A549 (cell line): ENCODE measurements at places on chromosomes 3 and 15. TPM values are rescaled to one million over a fixed set of nuclear protein-coding genes. Genes with fewer than 3 reads are reported as not detected.
A peak's percentile ranks its signal among the peaks of the same experiment; 100 is the strongest.

- DNase-seq, result no peak
Observed at GRCh38 chr15:32956711-32957110, 237.8 kb downstream of the FMN1 start.

DNA sequence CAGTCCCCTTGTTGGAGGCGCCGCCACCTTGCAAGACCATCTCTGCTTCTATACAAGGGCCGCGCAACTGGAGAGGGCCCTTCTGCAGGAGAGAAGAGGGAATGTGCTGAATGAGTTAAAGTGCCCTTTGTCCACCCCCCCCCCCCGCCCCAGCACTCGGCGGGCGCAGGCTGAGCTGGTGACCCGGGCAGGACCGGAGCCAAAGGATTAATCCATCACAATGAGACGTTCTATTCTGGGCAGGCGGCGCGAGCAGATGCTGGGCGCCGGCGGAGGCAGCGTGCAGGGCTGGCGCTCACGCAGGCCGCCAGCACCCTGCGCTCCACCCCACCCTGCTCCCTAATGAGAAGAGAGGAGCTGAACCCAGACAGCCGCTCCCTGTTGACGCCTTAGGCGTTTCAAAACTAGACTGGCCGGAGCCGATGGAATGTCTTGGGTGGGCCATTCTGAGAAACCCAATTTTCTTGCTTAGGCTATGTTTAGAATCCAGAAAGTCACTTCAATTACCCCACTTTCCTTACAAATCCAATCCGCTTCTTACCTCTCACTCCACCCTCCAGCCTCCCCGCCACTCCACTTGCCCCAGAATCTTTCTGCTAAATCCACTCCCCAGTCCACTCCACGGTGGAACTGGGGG is 32.9 kb downstream of the GJD2 start:
- peak; percentile 14 for DNase-seq

The B3GALNT1 gene
- 0.05 to 0.17 TPM (median 0.13 TPM) in 3 replicates for polyA plus RNA-seq

The RNF168 gene
- 5.1 to 6.0 TPM (median 5.9 TPM) in 3 replicates for polyA plus RNA-seq

The RBP2 gene
- not detected in 3 replicates for polyA plus RNA-seq

The FRMD4B gene
- polyA plus RNA-seq, result 0.47 to 0.92 TPM (median 0.57 TPM) in 3 replicates

The PLCD1 gene
- 3.7 to 5.3 TPM (median 3.9 TPM) in 3 replicates for polyA plus RNA-seq
